ENCODE measurements at places on chromosomes 6 and 20.

- no peak for DNase-seq
Observed at GRCh38 chr6:100217225-100218012, 223.4 kb upstream of the MCHR2 start.

DNA sequence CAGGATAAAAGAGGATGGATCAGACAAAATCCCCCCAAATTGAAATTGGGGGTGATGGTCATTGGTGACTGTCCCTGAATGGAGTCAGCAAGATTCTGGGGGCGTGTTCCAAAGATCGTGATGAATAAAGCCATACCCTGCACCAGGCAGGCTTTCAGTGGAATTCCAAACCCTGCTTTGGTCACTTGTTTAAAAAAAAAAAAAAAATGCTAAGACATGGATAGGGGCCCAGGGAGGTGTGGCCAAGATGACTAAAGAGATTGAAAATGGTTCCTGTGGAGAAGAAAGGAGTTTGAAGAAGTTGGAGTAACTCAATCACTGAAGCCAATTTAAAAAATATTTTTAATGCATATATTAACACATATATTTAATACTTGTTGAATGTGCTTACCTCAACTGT, 161.4 kb upstream of the KCNG1 start:
- DNase-seq, result no peak

DNA sequence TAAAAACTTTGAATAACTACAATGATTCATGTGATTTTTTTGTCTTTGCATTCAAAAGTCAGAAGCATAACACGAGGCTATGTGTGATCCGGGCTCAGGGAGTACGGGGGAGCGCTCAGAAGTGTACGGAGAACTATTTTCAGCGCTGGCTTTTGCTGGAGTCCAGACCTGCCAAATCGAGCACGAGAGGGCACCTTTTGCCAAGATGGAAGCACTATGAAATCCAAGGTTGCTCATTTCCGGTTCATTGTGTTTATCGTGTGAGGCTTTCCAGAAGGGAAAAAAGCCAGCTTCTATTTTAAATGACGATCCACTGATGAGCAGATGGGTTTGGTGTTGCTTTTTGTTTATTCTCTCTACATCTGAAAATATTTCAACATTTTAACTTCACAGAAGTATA, 11.3 kb downstream of the RAMACL start:
- DNase-seq, result no peak

DNA sequence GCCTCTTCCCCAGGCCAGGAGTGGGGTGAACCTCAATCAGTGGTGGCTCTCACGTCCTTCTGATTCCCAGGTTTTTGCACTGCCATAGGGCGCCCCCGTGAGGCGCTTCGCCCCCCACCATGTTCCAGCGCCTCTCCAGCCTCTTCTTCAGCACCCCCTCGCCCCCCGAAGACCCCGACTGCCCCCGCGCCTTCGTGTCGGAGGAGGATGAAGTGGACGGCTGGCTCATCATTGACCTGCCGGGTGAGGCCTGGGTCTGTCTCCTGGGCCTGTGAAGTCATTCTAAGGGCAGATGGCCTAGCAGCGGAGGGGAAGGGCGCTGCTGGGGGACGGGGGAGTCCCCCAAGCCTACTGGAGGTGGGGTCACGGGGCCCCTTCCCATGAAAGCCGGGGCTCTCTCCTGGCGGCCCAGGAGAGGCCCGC, 4.5 kb downstream of the TP53INP2 start:
- peak; percentile 56 for DNase-seq

GRCh38 chr20:25848222-25848621, 151.6 kb upstream of the ZNF337 start:
- no peak for DNase-seq

GRCh38 chr6:134165561-134166201, 113.3 kb upstream of the SLC2A12 start:
- DNase-seq, result no peak

GRCh38 chr6:116254297-116255056, 602 bp upstream of the TSPYL4 start:
- DNase-seq, result peak; percentile 17

DNA sequence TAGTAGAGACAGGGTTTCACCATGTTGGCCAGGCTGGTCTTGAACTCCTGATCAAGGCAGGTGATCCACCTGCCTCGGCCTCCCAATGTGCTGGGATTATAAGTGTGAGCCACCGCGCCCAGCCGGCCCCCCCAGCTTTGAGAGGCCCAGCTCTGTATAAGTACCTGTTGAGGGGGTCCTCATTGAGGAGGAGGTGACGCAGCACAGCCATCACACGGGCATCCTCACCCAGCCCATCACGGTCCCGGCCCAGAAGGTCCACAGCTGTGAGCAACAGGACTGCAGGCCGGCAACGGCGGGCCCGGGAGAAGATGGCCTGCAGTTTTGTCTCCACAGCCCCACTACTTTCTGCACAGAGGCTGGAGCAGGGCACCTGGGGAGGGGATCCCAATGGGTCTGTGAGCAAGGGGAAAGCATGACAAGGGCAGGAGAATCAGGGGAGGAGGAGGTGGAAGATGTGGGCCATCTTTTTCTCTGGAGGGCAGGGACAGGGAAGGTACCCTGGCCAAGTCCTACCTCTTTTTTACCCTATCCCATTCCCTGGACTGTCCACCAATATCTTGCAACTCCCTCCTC, 7.7 kb downstream of the GNMT start:
- no peak for DNase-seq

DNA sequence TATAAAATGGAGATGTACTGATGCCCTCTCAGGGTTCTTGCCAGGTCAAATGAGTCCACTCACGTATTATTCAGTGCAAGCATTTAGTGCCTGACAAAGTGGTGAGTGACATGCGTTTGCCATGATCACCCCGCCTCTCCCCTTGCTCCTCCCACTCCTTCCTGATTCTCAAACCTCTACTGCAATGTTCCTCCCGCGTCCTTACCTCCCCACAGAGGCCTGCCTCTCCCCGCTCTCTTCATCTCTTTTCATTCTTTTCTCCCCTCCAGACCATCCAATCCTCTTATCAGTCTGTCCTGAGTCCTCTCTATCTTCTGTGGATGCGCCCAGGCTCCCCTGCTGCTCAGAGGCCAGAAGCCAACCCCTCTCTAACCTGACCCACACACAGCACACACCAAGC, 40.7 kb downstream of the KCNK5 start:
- no peak for DNase-seq

DNA sequence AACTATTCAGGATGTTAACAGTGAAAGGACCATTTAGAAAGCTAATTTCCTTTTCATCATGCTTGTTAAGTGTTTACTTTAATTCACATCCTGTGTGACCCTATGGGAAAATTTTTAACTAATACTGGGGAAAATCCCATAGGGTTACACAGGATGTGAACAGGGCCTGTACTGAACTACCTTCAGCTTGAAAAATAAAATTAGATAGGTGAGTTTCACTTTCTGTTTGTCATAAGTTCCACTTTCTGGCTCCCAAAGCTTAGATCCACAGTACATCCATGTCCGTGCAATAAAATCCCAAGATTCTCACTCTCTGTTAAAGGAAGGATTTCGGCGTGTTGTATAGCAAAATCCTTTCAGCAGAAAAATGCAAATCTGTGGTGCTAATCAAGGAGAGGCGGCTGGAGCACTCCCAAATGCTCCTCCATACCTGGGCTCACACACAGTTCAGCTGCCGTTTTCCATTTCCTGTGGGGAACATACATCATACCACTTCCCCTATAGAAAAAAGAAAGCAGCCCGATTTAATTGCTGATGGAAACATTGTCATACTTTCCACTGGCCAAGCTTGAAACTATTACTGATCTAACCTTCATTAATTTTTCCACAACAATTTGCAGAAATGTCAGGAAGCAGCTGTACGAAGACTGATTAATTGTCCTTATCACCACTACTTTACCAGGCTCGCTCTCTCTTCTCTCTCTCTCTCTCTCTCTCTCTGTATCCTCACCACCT, 125.2 kb downstream of the HIVEP2 start:
- DNase-seq, result peak; percentile 51

GRCh38 chr6:32396028-32396427, 11.0 kb downstream of the BTNL2 start:
- no peak for DNase-seq

DNA sequence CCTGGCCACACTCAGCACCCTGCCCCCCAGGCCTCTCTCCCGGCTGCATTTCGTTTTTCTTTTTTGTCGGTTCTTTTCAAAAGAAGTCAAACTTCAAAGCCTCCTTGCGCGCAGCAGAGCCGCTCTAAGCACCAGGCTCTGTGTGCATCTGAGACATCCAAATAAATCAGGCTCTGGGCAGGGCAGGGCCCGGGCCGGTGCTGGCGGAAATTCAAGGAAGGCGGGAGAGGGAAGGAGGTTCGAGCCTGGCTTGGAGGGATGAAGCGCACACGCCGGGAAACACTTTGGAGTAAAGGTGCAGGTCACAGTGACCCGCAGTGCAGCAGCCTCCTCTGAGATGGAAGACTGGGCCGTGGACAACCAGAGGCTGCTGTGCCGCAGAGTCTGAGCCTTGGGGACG, 5.8 kb downstream of the GATA5 start:
- DNase-seq, result no peak

GRCh38 chr20:63687419-63688178, 8.9 kb upstream of the TNFRSF6B start:
- DNase-seq, result no peak

DNA sequence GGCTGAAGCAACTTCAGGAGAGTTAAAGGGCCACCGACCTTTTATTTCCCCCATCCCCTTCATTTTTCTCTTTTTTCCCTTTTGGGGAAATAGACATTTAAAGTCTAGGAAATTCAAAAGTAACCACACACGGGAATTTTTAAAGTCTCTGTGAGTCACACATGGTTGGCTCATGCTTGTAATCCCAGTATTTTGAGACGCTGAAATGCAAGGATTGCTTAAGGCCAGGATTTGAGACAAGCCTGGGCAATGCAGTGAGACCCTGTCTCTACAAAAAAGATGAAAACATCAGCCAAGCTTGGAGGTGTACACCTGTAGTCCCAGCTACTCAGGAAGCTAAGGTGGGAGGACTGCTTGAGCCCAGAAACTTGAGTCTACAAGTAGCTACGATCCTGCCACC, 34.2 kb downstream of the KATNA1 start:
- DNase-seq, result no peak

- DNase-seq, result peak; percentile 51
Observed at GRCh38 chr20:2955257-2955970, 82.1 kb downstream of the PTPRA start.

DNA sequence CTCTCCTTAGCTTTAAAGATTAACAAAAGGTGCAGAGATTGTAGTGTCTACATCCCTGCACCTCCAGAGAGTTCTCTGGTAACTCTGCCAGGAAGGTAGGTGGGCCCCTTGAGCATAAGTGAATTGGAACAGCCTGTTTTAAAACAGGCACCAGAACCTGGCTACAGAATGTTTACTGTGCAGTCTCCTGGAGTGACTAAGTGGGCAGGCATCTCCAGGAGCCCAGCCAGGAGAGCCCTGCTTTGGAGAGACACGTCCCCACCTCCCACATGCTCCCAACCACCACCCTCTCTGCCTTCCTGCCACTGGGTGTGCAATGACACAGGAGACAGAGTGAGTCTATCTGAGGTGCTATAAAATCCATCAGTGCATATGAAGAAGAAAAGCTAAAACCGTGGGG, 110.3 kb upstream of the EYA4 start:
- DNase-seq, result no peak

GRCh38 chr20:6908673-6909072, 141.2 kb downstream of the BMP2 start:
- DNase-seq, result no peak

GRCh38 chr20:6746901-6747609, 20.4 kb upstream of the BMP2 start:
- no peak for DNase-seq

GRCh38 chr20:9517297-9518162, 3.1 kb downstream of the LAMP5 start:
- DNase-seq, result no peak

- DNase-seq, result no peak
Observed at GRCh38 chr20:38125157-38126056, 39.7 kb downstream of the TGM2 start.

DNA sequence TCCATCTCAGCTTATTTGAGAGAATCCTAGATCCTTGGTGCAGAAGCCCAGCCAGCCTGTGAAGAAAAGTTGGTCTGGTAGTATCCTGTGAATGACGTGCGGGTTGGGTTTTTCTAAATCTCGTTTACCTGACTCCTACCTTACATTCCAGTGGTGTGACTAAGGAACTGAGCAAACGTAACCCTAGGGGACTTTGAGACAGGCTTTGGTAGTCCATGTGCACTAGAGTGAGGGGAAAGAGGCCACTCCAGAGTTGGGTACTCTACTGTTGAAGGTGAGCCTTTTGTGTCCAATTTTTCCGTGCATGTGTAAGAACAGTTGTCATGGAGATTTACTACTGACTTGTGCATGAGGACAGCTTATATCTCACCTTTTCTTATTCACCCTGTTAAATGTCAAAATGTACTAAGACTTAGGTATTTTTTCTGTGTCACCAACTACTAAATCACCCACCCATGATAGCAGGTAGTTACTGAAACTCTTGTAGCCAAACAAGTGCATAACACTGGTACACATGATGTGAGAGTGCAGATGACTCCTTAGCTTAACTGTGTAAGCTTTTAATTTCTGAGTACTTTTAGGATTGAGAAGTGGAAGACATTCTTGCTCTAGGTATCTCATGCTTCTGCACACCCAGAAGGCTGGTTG, 26.3 kb upstream of the PLCG1 start:
- DNase-seq, result no peak

DNA sequence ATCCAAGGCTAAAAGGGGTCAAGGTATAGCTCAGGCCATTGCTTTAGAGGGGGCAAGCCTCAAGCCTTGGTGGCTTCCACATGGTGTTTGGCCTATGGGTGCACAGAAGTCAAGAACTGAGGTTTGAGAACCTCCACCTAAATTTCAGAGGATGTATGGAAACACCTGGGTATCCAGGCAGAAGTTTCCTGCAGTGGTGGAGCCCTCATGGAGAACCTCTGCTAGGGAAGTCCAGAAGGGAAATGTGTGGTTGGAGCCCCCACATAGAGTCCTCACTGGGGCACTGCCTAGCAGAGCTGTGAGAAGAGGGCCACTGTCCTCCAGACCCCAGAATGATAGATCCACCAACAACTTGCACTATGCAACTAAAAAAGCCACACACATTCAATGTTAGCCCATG, 678.7 kb upstream of the ADGRB3 start:
- no peak for DNase-seq

GRCh38 chr6:107075951-107076381, 39.3 kb downstream of the BEND3 start:
- DNase-seq, result peak; percentile 32

GRCh38 chr6:107246249-107246971, 131.1 kb upstream of the BEND3 start:
- DNase-seq, result no peak

GRCh38 chr6:112296122-112296521, 41.8 kb upstream of the LAMA4 start:
- DNase-seq, result peak; percentile 56

GRCh38 chr6:9401960-9402359, 966.6 kb upstream of the SLC35B3 start:
- no peak for DNase-seq

DNA sequence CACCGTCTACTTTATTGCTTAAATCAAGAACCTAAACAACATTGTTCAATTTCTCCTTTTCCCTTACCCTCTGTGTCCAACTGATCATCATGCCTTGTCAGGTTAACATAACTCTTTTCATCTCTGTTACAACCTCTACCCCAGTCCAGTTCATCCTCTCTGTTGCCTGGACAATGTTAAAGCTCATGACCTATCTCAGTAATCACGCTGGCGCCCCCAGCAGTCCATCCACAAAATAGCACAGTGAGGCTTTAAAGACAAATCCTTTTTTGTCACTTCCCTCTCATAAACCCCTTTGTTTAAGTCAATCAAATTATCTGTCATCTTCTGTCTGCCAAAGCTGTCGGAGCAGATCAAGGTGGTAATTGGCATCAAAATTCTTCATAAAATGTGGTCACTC, 140.1 kb downstream of the QKI start:
- DNase-seq, result peak; percentile 68

GRCh38 chr6:40022867-40023266, 88.6 kb upstream of the MOCS1 start:
- DNase-seq, result no peak

All from Kasumi-1 (cell line).